ENCODE measurements at places on chromosomes 5 and 9. TPM values are rescaled to one million over a fixed set of nuclear protein-coding genes. Genes with fewer than 3 reads are reported as not detected.

HRH2 gene
- 0.39 TPM for total RNA-seq

CLIC3 gene
- total RNA-seq, result 2.9 TPM

CDH9 gene
- not detected for total RNA-seq

SPTLC1 gene
- 85.7 TPM for total RNA-seq

ARL14EPL gene
- total RNA-seq, result not detected

JAK2 gene
- total RNA-seq, result 20.7 TPM

LCN9 gene
- not detected for total RNA-seq

PCDHGB4 gene
- 26.1 TPM for total RNA-seq

SLC46A2 gene
- not detected for total RNA-seq

TAF11L5 gene
- total RNA-seq, result not detected

NR2F1-AS1 gene
- total RNA-seq, result 10.7 TPM

RBM22 gene
- total RNA-seq, result 17.6 TPM

SLC6A19 gene
- total RNA-seq, result not detected

YTHDC2 gene
- total RNA-seq, result 22.1 TPM

GFI1B gene
- total RNA-seq, result not detected

DBN1 gene
- total RNA-seq, result 86.8 TPM

UQCRQ gene
- total RNA-seq, result 42.1 TPM

EQTN gene
- total RNA-seq, result not detected

LRRTM2 gene
- total RNA-seq, result 0.63 TPM

FGD3 gene
- total RNA-seq, result not detected

NDFIP1 gene
- 90.1 TPM for total RNA-seq

IGFBPL1 gene
- total RNA-seq, result 0.20 TPM

FAM153A gene
- total RNA-seq, result 0.10 TPM

CARTPT gene
- not detected for total RNA-seq

DAB2IP gene
- total RNA-seq, result 33.3 TPM

PCDHGA3 gene
- total RNA-seq, result 0.79 TPM

ERCC6L2 gene
- 60.2 TPM for total RNA-seq

PCSK5 gene
- total RNA-seq, result 9.9 TPM

SLC25A2 gene
- 0.26 TPM for total RNA-seq

ASTN2 gene
- 12.0 TPM for total RNA-seq

DMXL1 gene
- 54.7 TPM for total RNA-seq
